ENCODE measurements at places on chromosomes 16 and 17.

DNA sequence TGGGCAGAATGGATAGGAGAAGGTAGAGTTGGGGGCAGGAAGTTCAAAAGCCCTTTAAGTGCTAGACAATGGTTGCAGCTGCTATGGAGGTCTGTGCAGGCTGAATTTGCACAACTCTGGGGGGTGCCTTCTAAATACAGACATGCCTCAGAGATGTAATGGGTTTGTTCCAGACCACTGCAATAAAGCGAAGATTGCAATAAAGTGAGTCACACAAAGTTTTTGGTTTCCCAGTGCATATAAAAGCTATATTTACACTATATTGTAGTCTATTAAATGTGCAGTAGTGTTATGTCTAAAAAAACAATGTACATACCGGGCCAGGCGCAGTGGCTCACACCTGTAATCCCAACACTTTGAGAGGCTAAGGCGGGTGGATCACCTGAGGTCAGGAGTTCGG is 60.5 kb upstream of the MYOCD start:
- no peak for DNase-seq

- no peak for DNase-seq
Observed at GRCh38 chr17:74543406-74543805, 2.5 kb downstream of the CD300C start.

DNA sequence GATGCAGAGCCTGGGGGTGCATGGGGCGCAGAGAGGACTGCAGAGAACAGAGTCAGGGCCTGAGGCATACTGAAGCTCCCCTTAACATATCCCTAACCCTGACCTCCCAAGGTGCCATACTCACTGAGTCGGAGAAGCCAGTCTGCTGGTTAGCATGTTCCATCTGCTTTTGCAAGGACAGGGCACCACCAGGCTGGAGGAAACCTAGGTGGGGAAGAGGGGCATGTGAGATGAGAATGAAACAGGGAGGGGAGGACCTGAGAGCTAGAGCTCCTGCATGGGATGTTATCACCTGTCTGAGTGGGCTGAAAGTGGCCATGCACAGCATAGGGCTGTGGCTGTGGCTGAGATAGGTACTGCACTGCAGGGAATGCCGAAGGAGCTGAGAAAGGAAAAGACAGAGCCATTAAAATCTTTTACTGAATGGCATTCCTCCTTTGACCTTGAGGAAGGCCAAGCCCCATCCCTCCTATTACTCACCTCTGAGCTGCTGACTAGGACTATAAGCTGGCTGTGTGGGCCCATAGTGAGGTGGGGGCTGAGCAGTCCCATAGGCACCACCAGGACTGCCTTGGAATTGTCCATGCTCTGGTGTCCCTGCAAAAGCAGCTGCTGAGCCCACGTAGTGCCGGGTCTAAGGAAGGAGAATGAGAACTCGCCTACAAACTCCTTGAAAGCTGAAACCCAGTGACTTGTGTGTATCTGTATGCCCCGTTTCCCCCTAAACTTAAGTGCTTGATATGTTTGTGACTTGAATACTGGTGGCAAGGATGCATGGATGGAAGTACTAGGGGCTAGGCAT is 1.9 kb downstream of the GPS2 start:
- peak; percentile 79 for DNase-seq

DNA sequence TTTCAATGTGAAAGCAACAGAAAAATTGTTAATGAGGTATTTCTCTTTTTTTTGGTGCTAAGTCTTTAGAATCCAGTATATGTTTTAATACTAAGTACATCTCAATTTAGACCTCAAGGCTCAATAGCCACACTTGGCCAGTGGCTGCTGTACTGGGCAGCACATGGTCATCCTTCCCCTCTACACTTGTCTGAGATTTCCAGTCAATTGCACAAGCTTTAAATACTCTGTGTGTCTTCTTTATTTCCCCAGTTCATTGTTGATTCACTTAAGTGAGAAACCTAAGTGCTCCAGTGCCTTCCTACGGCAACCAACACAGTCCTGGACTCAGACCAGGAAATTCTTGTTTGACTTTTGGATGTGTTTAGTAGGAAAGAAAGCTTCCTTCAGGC is 62.2 kb downstream of the TNRC6C start:
- DNase-seq: no peak

DNA sequence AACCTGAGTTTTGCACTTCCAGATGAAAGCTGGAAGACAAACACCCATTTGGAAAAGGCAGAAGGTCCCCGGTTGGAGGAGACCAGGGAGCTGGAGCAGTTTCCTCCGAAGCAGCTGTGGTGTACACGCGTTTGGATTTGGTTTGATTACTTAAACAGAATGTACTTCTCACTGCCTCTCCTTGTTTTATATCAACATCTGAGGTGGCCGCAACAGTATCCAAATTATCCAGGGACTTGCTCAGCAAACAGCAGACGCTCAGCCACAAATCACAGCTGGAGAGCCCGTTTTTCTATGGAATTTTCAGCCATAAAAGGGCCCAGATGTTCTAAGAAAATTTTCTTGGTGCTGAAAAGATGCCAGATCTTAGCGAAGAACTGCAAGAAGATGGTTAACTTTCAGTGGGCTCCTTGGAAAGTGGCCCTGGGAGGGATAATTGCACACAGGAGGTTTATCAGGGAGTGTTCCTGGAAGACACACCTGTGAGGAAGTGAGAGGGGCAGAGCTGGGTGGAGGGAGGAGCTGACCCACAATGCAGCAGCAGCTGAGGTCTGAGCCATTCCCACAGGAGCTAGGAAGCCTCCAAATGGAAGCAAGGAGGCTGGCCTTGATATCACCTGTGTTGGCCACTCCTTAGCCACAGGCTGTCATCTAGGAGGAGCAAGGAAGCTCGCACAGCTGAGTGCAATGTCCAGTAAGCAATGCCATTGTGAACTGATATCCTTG is 28.9 kb upstream of the CDH5 start:
- no peak for DNase-seq

GRCh38 chr17:35793257-35793656 is 2.2 kb downstream of the MMP28 start:
- DNase-seq: no peak

- DNase-seq: no peak
Observed at GRCh38 chr16:81060576-81061306, 16.3 kb downstream of the C16orf46 start.

DNA sequence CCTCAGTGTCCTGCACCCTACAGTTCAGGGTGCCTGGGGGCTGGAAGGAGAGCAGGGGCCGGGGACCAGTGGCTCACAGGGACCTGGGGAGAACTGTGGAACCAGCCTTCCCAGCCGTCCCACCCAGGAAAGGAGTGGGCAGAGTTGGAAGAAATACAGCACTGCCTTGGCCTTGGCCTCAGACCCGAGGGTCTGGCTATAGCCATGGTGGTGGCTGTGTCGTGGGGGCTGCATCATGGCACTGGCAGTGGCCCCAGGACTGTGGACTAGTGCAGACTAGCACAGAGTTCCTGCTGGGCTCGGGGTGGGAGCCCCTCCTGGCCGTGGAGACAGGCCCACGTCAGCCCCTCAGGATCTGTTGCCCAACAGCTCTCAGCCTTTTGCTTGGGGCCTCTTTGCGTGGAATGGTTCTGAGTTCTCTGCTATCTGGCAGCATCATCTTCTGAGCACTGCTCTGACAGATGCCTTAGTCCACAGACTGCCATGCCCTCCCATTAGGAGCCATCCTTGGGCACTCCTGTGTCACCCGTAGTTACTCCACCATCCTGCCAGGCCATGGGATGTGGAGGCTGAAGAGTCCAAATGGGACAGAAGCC is 12.6 kb upstream of the DNASE1 start:
- peak; percentile 38 for DNase-seq

- no peak for DNase-seq
Observed at GRCh38 chr17:58759522-58759921, 3.9 kb downstream of the PPM1E start.

GRCh38 chr16:19882186-19882585 is 2.5 kb downstream of the GPRC5B start:
- DNase-seq: no peak

DNA sequence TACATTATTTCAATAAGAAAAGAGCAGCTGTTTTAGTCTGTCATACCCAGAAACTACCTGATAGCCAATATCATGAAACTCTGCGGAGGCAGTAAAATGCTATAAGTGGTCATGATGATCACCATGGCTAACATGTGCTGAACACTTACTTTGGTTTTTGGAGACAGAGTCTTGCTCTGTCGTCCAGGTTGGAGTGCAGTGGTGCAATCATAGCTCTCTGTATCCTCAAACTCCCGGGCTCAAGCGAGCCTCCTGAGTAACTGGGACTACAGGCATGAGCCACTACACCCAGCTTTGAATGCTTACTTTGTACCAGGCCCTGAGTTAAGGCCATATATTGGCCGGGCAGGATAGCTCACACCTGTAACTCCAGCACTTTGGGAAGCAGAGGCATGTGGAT is 101.2 kb upstream of the DHX40 start:
- no peak for DNase-seq

- DNase-seq: no peak
Observed at GRCh38 chr16:8806272-8806983, 8.8 kb downstream of the PMM2 start.

DNA sequence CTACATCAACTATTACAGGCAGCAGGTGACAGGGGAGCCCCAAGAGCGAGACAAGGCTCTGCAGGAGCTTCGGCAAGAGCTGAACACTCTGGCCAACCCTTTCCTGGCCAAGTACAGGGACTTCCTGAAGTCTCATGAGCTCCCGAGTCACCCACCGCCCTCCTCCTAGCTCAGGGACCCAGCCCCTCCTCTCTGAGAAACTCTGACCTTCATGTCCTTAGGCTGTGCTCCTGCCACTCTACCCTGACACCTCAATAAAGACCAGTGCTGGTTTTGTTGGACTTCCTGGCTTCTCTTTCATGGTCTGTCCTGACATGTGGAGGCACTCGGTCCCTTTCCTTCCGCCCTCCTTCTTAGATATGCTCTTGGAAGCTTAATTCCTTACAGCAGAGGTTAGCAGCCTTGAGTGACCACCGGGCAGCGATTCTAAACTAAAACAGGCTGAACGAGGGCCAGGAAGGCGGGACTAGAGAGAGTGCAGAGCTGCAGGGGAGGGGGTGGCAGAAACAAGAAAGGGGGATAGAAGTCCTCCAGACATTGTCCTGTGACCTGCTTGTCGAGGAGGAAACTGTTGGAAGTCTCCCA is 915 bp downstream of the AHSP start:
- no peak for DNase-seq

GRCh38 chr17:5000237-5000639 is 2.5 kb downstream of the KIF1C start:
- DNase-seq: no peak

GRCh38 chr17:54793271-54793670 is 107.4 kb upstream of the TOM1L1 start:
- DNase-seq: no peak

GRCh38 chr16:75459691-75460090 is 4.8 kb downstream of the TMEM170A start:
- no peak for DNase-seq

- DNase-seq: no peak
Observed at GRCh38 chr16:81975637-81976036, 35.6 kb downstream of the SDR42E1 start.

GRCh38 chr17:63071797-63072196 is 105.8 kb downstream of the TANC2 start:
- no peak for DNase-seq

GRCh38 chr17:63314761-63315160 is 131.3 kb downstream of the CYB561 start:
- no peak for DNase-seq

DNA sequence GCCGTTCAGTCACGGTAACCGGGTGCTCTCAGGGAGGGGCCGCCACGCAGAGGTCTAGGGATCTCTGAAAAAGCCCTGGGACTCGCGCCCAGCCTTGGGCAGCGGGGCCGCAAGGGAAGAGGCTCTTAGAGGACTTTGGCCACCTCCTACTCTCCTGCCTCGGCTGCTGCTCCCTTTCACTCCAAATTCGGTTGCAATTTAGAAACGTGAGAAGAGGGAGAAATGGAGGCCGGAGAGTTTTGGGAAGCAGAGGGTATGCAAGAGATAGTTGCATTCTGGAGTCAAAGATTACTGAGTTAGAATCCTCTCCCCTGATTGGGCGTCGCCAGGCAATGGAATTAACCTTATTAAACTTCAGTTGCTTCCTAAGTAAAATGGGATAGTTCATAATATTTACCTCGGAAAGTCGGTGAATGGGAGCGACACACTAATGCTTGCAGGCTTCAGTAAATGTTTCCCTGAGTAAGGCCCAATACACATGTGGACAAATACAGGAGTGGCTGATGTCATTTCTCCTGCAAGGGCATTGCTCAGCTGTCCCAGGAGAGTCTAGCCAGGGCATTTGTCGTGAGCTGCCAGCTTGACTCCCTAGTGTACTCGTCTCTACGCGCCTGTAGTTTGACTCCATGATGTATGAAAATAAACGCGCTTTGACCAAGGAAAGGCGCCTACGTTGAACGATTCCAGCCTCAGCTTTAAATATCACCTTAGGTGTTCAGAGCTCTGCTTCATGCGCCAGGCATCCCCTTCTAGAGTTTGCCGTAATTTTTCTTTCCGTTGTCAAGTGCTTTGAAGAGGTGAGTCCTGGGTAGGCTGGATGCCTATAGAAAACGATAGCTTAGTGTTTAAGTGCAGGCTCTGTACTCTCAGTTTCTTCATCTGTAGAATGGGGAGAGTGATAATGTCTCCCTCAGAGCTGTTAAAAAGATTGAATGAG is 667 bp downstream of the OGFOD1 start:
- DNase-seq: no peak

GRCh38 chr16:85402910-85403692 is 210.0 kb upstream of the GSE1 start:
- DNase-seq: peak; percentile 57

DNA sequence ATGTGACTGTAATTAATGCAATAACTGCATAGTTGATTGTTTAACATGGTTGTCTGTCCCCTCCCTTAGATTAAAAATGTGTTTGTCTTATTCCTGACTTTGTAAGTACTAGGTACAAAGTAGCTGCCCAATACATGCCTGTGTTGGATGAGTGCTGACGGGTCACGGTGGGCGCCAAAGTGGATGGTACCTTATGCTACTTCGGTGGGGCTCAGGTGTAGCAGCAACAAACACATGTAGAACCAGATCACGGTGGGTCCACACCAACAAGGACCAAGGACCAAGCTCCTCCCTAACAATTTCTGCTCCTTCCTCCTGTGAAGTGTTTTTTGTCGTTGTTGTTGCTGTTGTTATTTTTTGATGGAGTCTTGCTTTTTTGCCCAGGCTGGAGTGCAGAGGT is 46.4 kb upstream of the ZFHX3 start:
- no peak for DNase-seq

- DNase-seq: no peak
Observed at GRCh38 chr17:40617678-40618240, 29.9 kb downstream of the SMARCE1 start.

- no peak for DNase-seq
Observed at GRCh38 chr16:13982451-13982850, 62.5 kb downstream of the ERCC4 start.

DNA sequence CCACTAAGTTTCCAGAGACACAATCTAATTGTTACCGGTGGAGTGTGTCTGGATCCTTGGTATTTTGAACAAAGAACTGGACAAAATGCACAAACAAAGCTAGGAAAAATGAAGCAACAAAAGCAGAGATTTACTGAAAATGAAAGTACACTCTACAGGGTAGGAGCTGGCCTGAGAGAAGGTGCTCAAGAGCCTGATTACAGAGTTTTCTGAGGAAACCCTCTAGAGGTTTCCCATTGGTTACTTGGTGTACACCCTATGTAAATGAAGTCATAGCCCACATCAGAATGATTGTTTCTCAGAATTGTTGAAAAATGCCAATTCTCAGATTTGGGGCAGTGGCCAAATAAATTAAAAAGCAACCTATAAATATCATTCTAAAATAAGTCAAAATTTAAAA is 436.4 kb downstream of the KCNJ18 start:
- DNase-seq: no peak
